ENCODE measurements at places on chromosomes 4 and X. TPM values are rescaled to one million over a fixed set of nuclear protein-coding genes. Genes with fewer than 3 reads are reported as not detected.

Gene HELT
- total RNA-seq: not detected

Gene OPN1LW
- total RNA-seq: not detected

- H3K4me1 ChIP-seq: peaks cover 33% of the 10 kb centered on the region
- H3K4me3 ChIP-seq: no peak overlapping the region
- no peak overlapping the region for H3K27ac ChIP-seq
- no peaks in the 10 kb centered on the region for H3K27me3 ChIP-seq
Observed at GRCh38 chrX:71652405-71652804, 14.9 kb upstream of the LOC101059915 start.

- H3K27me3 ChIP-seq: no peaks in the 10 kb centered on the region
- no peaks in the 10 kb centered on the region for H3K4me1 ChIP-seq
- no peak for DNase-seq
- no peaks in the 10 kb centered on the region for H3K36me3 ChIP-seq
- H3K4me3 ChIP-seq: no peak overlapping the region
- H3K27ac ChIP-seq: no peak overlapping the region
Observed at GRCh38 chr4:79272761-79273160, 53.1 kb downstream of the NAA11 start.

Gene ENOPH1
- total RNA-seq: 36.3 TPM

Gene PTTG2
- 2.0 TPM for total RNA-seq

DNA sequence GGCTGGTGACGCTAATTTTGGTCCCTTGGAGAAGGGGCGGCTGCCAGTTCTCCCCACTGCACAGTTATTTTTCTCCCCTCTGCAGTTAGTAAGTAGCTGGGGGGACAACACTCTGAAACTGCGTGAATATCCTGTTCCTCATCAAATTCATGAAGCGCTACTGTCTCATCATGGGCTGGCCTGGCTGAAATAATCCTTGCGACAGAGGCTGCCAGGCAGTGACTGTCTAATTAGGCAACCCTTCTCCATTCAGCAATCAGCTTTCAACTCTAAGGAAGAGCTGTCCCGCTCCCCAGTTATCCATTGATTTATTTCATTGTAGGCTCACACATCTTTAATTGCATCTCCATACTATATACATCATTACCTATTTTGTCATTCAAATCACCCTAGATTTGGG, 8.2 kb downstream of the SH3TC1 start:
- no peak for DNase-seq
- H3K36me3 ChIP-seq: no peaks in the 10 kb centered on the region
- H3K27me3 ChIP-seq: no peaks in the 10 kb centered on the region
- no peak overlapping the region for H3K4me3 ChIP-seq
- H3K4me1 ChIP-seq: peaks cover 4% of the 10 kb centered on the region

DNA sequence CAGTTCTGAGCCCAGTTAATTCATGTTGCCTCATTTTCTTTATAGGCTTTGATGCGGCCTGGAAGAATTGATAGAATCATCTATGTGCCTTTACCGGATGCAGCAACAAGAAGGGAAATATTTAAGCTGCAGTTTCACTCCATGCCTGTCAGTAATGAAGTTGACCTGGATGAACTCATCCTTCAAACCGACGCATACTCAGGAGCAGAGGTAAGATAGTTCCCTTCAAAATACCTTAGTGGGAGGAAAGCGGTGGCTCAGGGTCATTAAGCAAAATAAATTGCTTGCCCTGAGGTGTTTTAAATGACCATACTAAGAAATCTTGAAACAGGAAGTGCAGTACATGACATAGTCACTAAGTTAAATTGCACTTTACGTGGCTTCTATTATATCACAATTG, 140.6 kb upstream of the SPRY1 start:
- H3K4me1 ChIP-seq: peaks cover 3% of the 10 kb centered on the region
- no peaks in the 10 kb centered on the region for H3K27me3 ChIP-seq
- peaks cover 10% of the 10 kb centered on the region for H3K36me3 ChIP-seq
- DNase-seq: no peak
- H3K4me3 ChIP-seq: no peak overlapping the region

Gene MOSPD2
- 11.6 TPM for total RNA-seq

DNA sequence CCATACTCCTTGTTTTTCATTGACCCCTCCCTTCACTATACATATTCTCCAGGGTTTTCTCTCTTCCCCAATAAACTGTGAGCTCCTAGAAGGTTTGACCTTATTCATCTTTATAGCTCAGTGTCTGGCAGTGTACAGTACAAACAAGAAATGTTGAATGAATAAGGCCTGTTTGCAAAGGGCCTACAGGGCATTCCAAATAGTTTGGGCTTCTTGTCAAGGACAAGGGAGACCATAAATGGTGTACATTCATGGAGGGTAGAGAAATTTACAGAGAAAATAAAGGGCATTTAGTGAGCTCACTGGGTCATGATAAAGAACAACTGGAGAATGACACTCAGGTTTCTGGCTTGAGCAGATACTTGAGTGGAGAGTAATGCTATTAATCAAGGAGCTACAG, 47.5 kb upstream of the EIF1AX start:
- no peaks in the 10 kb centered on the region for H3K27me3 ChIP-seq
- H3K36me3 ChIP-seq: peaks cover 25% of the 10 kb centered on the region
- DNase-seq: no peak
- no peak overlapping the region for H3K27ac ChIP-seq
- no peaks in the 10 kb centered on the region for H3K4me1 ChIP-seq
- H3K4me3 ChIP-seq: no peak overlapping the region

- H3K4me3 ChIP-seq: peak within 1 kb of the TSS; percentile 73
- H3K27ac ChIP-seq: peak within 1 kb of the TSS; percentile 56
- H3K27me3 ChIP-seq: no peaks in the 10 kb centered on the region
- DNase-seq: peak; percentile 48
- H3K4me1 ChIP-seq: peaks cover 6% of the 10 kb centered on the region
Observed at GRCh38 chrX:103376118-103376978, at the start of gene BEX3. TSS of gene BEX3 (plus strand) at chrX:103376538. CDS start at chrX:103377522, 984 bp downstream.

GRCh38 chr4:112895811-112896608, 153.4 kb upstream of the ANK2 start:
- H3K27me3 ChIP-seq: peaks cover 22% of the 10 kb centered on the region
- H3K36me3 ChIP-seq: no peaks in the 10 kb centered on the region
- no peak for DNase-seq
- H3K4me3 ChIP-seq: no peak overlapping the region

DNA sequence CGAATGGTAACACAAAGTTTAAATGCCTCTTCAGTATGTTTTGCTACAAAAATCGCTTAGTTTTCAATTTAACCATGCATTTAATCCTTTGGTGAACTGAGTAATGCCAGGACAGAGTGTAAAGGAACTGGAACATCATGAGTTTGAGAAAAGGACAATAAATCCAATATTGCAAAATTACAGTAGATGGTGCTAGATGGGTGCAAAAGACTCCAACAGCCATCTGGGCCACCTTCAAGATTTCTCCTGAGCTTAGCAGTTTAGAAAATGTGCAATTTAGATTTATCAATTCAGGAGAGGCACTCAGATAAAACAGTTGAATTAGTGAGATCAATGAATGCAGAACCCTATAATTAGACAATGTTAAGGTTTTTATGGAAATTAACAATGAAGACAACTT, 33.2 kb upstream of the MID1IP1 start:
- no peaks in the 10 kb centered on the region for H3K36me3 ChIP-seq
- H3K4me1 ChIP-seq: no peaks in the 10 kb centered on the region
- H3K27ac ChIP-seq: no peak overlapping the region

DNA sequence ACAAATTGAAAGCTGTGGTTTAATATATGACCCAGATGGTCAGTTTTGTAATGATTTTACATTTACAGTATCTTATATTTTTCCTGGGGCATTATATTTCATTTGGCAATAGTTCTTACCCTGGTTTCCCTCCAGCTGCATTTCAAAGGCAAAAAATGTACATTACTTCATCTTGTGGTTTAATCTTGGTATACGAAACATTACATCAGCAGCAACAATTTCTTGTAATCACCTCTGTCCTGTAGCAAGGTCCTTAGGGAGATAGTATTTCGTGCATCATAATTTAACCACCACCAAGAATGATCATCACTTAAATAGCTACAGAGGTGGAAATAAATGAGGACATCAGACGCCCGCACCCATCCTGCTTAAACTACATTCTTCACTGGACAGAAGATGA, 48.8 kb downstream of the HS6ST2 start:
- H3K4me3 ChIP-seq: no peak overlapping the region
- H3K27ac ChIP-seq: no peak overlapping the region
- H3K4me1 ChIP-seq: no peaks in the 10 kb centered on the region
- H3K27me3 ChIP-seq: peaks cover 2% of the 10 kb centered on the region
- DNase-seq: no peak
- no peaks in the 10 kb centered on the region for H3K36me3 ChIP-seq

DNA sequence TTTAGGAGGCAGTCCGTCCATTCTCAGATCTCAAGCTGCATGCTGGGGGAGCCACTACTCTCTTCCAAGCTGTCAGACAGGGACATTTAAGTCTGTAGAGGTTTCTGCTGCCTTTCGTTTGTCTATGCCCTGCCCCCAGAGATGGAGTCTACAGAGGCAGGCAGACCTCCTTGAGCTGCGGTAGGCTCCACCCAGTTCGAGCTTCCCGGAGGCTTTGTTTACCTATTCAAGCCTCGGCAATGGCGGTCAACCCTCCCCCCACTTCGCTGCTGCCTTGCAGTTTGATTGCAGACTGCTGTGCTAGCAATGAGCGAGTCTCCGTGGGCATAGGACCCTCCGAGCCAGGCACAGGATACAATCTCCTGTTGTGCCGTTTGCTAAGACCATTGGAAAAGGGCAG, 10.7 kb upstream of the ADH5 start:
- H3K4me3 ChIP-seq: no peak overlapping the region
- DNase-seq: no peak
- H3K27me3 ChIP-seq: peaks cover 3% of the 10 kb centered on the region

- H3K27ac ChIP-seq: no peak overlapping the region
- no peak overlapping the region for H3K4me3 ChIP-seq
- H3K27me3 ChIP-seq: peaks cover 7% of the 10 kb centered on the region
- DNase-seq: no peak
- H3K36me3 ChIP-seq: no peaks in the 10 kb centered on the region
Observed at GRCh38 chr4:8297691-8298485, 28.3 kb downstream of the HTRA3 start.

GRCh38 chr4:83240379-83240875, 44.2 kb downstream of the COQ2 start:
- peak overlapping the region; percentile 49 for H3K27ac ChIP-seq

Gene FGF2
- not detected for total RNA-seq

Gene HHIP
- total RNA-seq: not detected

Gene CENPVL3
- total RNA-seq: not detected

GRCh38 chr4:105296672-105297071, 150.0 kb downstream of the TET2 start:
- H3K36me3 ChIP-seq: peaks cover 4% of the 10 kb centered on the region
- H3K4me3 ChIP-seq: no peak overlapping the region

Gene HTR2C
- not detected for total RNA-seq

Gene SLC4A4
- 3.1 TPM for total RNA-seq

Gene PCYT1B
- total RNA-seq: 0.23 TPM

DNA sequence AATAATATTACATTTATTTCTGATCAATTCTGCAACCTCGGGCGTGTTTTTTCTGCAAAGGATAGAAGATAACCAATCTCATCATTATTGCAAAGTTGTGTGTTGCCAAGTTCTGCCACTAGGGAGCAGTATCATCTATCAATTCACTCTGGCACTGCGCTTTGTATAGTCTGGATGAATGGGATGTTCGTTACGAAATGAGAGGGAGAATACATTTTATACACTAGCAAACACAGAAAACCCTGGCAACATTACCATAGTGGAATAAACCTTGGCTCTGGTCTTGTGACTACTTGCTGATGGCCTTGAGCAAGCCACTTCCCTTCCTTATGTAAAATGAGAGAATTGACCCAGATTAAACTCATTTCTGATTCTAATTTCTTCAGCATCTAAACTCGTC, 97.5 kb upstream of the ZNF518B start:
- DNase-seq: no peak
- H3K27me3 ChIP-seq: peaks cover 3% of the 10 kb centered on the region
- H3K36me3 ChIP-seq: no peaks in the 10 kb centered on the region

DNA sequence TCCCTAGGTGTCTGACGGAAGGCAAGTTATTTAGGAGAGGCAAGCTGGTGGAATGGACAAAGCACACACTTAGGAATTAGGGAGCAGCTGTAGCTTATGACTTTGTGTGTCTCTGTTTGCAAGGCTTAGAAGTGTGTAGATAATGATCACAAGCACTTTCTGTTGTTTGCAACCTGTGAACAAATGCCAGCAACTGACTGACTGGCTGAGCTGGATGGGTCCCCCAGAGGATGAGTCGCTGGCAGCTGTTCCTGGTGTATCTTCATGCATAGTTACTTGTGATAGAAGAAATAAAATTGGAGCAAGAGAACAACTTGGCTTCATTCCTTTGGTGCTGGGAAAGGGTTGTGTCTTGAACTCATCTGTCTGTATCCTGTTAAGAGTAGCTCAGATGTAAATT, 64.2 kb upstream of the BEND4 start:
- peaks cover 2% of the 10 kb centered on the region for H3K27me3 ChIP-seq
- H3K4me3 ChIP-seq: no peak overlapping the region
- H3K4me1 ChIP-seq: no peaks in the 10 kb centered on the region
- DNase-seq: no peak

Gene MXRA5
- total RNA-seq: not detected

DNA sequence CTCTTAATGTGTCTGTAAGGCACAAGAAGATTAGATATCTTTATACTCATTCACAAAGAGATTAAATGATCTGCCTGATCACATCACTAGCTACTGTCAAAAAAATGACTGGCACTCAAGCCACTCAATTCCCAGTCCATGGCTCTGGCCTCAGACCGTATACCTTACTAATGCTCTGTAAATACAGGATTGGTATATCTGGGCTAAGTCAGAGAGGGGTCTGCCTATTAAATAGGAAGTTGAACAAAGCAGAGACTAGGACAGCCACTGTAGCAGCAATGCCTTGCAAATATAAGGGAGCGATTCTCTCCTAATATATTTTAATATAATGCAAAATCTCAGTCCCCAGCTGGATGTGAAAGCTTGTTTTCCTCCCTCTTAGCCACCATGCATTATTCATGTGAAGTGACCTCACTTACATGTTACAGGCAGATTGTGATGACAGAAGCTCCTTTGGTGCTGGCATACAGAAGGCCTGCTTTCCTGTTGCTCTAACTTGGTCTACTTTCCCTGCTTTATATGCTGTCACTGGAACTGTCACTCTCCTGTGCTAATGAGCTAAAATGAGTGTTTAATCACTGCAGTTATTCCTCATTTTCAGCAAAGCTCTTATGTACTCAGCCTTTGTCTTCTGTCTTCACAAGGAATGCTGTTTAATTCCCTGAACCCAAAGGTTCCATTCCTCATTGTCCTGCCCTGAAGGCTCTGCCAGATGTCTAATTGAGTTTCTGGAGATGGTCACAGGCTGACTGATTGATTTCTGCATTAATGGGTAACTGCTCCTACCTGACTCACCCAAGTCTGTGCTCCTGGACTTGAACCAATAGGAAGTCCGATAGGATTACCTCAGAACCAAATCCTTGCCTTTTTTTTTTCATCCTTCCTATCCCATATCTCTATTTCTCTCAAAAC, 578.2 kb downstream of the KLHL13 start:
- no peak for DNase-seq
- no peaks in the 10 kb centered on the region for H3K4me1 ChIP-seq
- no peaks in the 10 kb centered on the region for H3K36me3 ChIP-seq
- H3K27me3 ChIP-seq: no peaks in the 10 kb centered on the region

Gene SMIM10
- 0.58 TPM for total RNA-seq

Data from activated naive CD8-positive, alpha-beta T cell treated with anti-CD3 and anti-CD28 coated beads, Interleukin-2, amount 10 ng/mL, durations not matched to agents 7 days and 5 days (primary cell).